ENCODE measurements at places on chromosomes 12 and 14.
A peak's percentile ranks its signal among the peaks of the same experiment; 100 is the strongest.

- DNase-seq, result peak; percentile 88
These were observed 9.0 kb downstream of the ARHGDIB start for GRCh38 chr12:14952299-14952921.

GRCh38 chr14:92534932-92535643 is 21.5 kb downstream of the RIN3 start:
- no peak for DNase-seq

DNA sequence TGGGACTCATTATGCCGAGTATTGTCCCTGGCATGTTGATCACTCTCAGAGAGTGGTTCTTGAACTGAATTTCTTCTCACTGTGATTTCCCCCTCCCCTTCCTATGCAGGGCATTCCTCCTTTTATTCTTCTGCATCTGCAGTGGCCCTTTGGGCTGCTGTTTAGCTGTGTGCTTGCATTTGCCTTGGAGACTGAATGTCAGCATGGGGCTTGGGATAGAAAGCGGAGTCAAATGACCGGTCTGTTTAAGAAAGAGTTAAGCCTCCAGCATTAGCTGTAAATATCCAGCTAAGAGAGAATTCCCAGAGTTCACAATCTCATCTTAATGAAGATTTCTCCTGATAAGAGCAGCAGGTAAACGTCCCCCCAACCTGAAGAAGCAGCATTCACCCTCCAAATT is 65.6 kb upstream of the RMST start:
- no peak for DNase-seq

DNA sequence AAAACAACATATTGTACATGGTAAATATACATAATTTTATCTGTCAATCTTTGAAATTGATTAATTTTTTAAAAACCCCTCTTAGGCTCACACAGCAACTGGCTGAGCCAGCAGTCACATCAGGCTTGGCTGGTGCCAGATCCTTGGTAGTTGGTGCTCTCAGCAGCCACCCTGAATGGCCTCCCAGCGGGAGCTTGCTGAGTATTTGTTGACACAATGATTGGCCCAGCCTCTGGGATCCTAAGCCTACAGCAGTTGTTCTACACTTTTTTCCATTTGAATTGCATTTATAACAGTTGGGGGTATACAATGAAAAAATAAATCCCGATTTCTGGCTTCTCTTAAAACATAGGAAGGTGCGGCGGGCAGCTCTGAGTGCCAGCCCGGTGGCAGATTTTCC is 11.1 kb downstream of the PRKAB1 start:
- no peak for DNase-seq

GRCh38 chr14:61573748-61574513 is 121.4 kb upstream of the HIF1A start:
- no peak for DNase-seq

DNA sequence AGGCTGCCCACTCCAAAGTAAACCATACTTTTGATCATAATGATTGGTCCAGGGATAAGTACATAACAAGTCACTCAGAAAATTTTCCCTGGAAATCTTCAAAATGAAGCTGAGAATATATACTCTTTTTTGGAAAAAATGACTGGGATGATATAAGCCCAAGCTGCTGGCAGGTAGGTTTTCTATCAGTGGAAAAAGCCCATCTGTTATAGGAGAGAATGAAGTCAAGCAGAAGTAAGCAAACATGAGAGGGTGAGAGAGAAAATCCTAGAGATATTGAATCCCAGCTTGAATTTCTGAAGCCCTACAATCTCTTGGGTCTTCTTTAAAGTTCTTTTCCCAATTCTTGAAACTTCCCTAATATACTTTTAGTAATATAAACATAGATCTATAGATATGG is 37.3 kb upstream of the ZDHHC17 start:
- no peak for DNase-seq

DNA sequence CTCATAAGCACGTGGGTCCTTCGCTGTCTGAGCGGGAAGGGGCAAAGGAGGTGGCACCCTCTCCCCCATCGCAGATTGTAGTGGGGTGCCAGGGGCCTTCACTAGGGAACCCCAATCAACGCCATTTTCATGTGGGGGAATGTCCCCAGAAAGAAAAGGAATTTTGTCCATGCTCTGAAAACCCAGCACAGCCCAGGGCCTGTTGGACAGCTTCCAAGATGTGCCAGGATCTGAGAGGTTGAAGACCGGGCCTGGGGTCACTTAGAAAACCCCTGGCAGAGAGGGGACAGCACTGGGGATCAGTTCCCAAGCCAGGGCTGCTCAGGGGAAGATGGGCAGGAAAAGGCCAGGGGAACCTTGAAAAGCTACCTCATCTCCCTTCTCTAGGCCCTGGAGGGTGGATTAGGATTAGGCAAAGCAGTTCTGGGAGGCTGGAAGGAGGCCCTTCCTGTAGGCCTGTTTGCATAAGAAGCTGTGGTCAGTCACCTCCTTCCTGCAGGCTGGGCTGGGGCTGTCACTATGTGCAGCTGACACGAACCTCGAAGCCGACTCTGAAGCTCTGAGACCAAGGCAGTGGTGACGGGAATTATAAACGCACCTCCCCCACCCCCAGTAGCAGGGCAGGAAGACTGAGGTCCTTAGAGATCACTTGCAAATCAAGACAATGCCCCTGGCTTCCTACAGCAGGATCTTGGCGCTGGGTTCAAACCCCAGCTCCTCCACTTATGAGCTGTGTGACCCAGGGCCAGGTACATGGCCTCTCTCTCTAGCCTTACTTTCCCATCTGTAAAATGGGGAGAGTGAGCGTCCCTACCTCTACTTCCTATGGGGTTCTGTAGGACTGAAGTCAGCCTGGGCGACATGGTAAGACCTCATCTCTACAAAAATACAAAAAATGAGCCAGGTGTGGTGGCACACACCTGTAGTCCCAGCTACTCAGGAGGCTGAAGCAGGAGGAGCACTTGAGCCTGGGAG is 29.0 kb downstream of the TESC start:
- DNase-seq, result peak; percentile 32

GRCh38 chr12:132606927-132607326 is 3.5 kb downstream of the LRCOL1 start:
- no peak for DNase-seq

- DNase-seq, result no peak
These were observed 4.5 kb upstream of the RPGRIP1 start for GRCh38 chr14:21275261-21275858.

DNA sequence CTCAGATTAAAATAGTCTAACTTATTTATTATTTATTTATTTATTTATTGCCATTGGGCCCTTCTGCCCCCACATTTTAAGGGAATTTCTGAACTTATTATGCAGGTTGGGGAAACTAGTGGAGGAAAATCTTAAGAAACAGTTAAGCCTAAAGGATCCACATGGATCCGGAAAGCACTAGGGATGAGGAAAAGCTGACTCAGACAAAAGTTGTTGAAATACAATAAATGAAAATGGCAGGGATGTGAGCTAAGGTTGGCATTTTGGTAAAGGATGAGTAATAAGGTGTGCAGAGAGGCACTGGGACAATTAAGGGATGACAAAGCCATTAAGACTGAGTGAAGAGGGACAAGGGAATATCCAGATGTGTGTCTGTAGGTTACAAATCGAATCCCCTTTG is 20.7 kb upstream of the CSRP2 start:
- no peak for DNase-seq

- DNase-seq, result no peak
These were observed 195.6 kb upstream of the SSTR1 start for GRCh38 chr14:38012056-38012455.

GRCh38 chr12:65287426-65287825 is 8.9 kb downstream of the MSRB3 start:
- no peak for DNase-seq

- no peak for DNase-seq
These were observed 68.4 kb upstream of the BCAT1 start for GRCh38 chr12:25017336-25017735.

DNA sequence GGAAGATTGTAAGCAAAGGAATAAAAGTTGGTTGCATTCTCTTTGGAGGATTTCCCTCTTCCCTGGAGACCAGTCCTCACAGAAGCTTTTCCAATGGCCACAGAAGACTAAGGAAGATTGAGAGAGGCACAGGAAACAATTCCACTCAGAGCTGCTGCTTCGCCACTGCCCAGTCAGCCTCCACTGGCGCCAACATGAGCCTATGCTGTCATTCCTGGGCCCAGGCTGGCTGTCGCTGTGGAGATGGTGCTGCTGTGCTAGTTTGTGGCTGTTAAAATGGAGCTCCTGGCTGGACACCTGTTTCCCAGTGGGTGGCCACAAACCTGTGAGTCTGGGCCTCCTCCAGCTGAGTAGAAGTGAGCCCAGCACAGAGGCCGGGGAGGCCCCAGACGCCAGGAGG is 6.6 kb downstream of the P2RX7 start:
- no peak for DNase-seq

DNA sequence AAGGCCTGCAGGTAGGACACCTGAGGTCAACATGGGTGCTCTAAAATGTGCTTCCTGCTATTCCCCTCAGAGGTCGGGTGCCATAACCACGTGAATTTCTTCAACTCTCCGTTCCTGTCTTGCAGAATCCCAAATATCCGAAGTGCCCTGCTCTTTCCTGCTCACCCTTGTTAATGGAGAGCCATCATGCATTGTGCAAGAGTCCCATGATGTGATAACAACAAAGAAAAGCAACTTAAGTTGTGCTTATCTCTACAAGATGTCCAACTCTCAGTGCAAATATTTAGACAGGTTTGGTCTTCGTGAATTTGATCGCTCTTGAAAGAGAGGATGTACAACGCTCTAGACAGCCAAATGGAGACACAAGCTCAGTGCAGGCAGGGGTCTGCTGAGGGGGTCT is 210.6 kb upstream of the PLXNC1 start:
- no peak for DNase-seq

GRCh38 chr12:121811434-121812319 is 7.9 kb downstream of the SETD1B start:
- DNase-seq, result peak; percentile 56

DNA sequence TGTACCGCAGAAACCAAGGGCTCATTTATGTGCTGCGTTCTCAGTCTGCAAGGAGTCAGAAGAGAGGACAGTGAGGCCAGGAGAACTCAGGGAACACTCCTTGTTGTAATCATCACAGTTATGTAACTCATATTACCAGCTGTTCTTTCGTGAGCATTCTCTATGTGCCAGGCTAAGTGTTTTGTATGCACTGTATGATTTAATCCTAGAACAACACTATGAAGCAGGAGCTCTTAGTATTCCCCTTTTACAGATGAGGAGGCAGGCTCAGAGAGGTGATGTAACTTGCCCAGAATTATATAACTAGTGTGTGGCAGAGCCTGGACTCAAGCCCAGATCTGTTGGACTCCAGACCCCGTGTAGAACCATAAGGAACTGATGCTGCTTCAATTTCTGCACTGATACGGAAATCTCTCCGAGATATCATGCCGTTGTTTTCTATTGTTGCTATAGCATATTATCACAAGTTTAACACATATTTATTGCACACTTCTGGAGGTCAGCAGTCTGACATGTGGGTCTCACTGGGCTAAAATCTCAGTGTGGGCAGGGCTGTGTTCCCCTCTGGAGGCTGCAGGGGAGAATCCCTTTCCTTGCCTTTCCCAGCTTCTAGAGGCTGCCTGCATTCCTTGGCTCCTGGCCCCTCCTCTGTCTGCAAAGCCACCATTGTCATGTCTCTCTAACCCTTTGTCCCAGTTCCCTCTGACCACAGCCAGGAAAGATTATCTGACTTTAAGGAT is 16.3 kb upstream of the CD9 start:
- peak; percentile 76 for DNase-seq

DNA sequence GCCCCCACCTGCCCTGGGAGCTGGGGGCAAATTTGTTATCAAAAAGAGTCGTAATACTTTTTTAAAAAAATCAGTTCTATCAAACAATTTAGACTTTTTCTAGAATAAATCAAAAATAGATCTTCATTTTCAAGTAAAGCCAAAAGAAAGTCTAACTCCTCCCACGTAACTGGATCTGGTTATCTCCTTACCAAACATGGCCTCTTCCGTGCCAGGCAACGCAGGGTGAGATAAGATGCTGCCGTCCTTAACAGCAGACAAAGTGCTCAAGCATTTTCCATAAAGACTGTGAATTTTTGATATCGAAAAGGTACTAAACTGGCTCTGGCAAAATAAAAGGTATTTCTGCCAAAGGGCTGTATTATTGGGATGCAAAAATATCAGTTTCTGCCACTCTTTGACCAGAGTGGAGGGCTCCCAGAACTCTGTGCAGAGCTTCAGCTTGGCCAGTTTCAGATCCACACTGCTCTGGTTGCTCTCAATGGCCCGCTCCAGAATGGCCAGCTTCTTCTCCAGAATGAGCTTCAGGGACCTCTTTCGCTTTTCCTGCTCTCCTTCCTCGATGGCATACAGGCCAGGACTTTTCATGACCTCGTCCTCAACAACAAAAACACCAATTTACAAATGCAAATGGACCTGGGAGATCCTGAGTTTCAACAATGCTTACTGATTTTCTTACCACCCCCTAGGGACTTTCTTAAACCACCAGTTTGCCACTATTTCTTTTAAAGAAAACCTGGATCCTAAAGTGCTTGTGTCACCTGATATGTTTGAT is 29.0 kb downstream of the NRDE2 start:
- no peak for DNase-seq

GRCh38 chr14:71905031-71905430 is 27.2 kb upstream of the RGS6 start:
- no peak for DNase-seq

- no peak for DNase-seq
These were observed 53.4 kb upstream of the DACT1 start for GRCh38 chr14:58584383-58584782.

- peak; percentile 83 for DNase-seq
These were observed 458 bp downstream of the KHNYN start for GRCh38 chr14:24430143-24430681.

DNA sequence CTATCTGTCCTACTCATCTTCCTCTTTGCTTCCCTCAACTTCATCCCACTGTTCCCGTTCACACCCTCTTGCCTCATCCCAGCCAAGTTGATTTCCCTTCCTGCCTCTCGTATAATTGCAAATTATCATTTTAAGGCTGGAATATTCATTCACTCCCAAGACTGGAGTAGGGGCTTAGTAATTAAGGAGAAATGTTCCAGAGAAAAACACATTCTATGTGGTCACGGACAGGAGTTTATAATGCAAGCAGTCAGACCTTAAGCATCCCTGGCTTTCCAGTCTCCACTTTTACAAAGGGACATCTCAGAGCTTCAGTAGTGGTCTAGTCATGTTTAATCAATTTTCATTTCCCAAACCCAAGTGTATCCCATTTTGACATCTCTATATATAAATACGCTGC is 54.9 kb downstream of the TMEM132D start:
- no peak for DNase-seq

DNA sequence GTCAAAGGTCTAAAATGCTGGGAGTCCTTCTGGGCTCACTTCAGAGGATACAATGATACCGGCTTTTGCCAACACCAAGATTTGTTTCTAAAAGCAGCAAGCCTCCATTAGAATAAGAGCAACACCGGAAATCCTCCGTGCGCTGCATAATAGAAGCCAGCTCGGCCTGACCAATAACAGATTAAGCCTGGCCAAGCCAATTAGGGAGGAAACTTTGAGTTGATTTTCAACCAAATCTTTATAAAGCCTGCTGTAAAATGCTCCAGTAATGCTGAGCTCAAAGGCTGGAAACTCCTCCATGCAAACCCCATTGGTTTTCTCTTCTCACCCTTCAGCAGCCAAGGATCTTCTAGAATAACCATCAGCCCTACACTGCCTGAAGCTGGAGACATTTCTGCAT is 150.1 kb downstream of the NTF3 start:
- no peak for DNase-seq
